ENCODE measurements at places on chromosomes 6 and 20. TPM values are rescaled to one million over a fixed set of nuclear protein-coding genes. Genes with fewer than 3 reads are reported as not detected.

GRCh38 chr6:135265278-135265677 is 84.2 kb downstream of the MYB start:
- DNase-seq, result no peak

DNA sequence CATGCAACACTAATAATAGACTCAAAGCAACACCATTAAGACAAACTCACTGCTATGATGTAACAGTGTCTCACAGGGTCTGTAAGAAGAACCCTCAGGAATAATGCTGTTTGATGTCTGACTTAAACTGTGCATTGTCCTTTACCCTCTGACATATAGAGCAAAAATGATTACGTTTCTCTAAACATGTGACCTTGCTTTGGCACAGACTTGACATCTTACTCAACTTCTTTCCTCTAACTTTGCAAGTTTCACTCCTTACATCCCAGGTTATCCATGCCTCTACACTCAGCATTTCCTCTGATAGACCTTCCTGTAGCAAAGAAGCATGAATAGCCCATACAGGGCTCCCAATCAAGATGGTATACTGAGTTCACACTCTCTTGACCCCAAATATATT is 252.7 kb downstream of the UST start:
- DNase-seq, result no peak

GRCh38 chr20:9241232-9241692 is 172.4 kb downstream of the PLCB4 start:
- DNase-seq, result no peak

DNA sequence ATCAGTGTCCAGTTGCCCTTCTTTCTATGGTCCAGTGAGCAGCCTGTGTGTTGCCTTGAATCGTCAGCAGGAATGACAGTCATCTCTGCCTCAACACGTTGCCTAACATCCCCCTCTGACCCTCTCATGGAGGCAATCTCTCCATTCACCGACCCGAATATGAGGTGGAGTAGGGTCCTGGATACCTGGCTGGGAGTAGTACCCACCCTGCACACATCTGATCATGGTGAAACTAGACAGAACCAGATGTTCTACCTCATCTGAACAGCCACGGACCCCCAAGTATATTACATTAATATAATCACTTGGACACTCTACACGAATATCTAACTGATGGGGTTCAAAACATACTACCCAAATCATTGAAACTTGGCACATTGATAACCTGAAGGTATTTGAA is 77.0 kb upstream of the COL21A1 start:
- DNase-seq, result no peak

- DNase-seq, result no peak
These were observed 58.7 kb upstream of the SULF2 start for GRCh38 chr20:47843886-47844567.

DNA sequence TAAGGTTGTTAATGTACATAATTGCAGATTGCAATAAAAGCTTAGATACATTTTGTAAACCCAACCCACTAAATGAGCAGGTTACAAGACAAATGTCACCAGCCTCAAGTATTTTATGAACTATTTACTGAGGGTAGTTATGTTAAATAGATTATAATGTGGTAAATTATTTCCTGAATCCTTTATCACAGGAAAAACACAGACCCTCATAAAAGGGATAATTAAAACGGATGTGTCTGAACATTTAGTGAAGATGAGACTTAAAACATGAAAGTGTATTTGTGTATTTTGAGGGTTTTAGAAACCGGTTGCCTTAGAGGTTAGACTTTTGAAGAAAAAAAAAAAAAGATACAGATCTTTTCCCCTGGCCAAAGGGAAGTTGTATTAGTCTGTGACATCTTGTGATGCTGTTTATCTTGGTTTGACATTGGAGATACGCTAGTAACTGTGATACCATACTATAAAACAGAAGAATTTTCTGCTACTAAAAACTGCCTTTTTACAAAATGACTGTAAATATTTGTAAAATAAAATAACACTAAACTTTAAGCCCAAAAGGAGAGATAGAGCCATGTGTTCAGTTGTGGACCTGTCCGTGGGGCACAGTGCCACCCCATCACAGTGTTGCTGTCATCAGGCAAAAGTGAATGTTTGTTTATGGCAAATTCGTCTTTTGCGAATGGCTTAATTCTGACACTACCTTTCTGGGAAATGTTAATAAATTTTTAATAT is 9.7 kb downstream of the DYNLT1 start:
- DNase-seq, result no peak

DNA sequence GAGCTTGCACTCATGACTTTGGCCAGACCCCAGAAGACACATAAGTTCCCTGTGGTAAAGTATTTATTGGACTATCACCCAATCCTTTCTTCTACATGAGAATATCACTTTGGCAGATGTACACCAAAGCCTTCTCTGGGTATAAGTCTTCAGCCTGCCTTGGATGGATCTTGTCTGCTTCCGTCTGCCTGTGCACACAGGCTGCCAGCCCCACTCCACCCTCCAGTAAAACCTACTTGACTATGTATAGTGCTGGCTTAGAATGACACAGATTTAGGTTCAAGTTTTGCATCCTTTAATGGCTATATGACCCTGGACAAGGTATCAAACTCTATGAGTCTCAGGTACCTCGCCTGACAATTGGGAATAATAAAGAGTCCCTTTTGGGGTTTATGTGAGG is 63.4 kb downstream of the BACH2 start:
- no peak for DNase-seq

Gene PPP1R16B
- total RNA-seq, result 164 TPM

Gene SPATA2
- total RNA-seq, result 32.1 TPM

Gene GHRH
- not detected for total RNA-seq
